ENCODE measurements at places on chromosomes 11 and 22.

GRCh38 chr11:101456812-101457211, 127.0 kb downstream of the TRPC6 start:
- DNase-seq, result no peak

DNA sequence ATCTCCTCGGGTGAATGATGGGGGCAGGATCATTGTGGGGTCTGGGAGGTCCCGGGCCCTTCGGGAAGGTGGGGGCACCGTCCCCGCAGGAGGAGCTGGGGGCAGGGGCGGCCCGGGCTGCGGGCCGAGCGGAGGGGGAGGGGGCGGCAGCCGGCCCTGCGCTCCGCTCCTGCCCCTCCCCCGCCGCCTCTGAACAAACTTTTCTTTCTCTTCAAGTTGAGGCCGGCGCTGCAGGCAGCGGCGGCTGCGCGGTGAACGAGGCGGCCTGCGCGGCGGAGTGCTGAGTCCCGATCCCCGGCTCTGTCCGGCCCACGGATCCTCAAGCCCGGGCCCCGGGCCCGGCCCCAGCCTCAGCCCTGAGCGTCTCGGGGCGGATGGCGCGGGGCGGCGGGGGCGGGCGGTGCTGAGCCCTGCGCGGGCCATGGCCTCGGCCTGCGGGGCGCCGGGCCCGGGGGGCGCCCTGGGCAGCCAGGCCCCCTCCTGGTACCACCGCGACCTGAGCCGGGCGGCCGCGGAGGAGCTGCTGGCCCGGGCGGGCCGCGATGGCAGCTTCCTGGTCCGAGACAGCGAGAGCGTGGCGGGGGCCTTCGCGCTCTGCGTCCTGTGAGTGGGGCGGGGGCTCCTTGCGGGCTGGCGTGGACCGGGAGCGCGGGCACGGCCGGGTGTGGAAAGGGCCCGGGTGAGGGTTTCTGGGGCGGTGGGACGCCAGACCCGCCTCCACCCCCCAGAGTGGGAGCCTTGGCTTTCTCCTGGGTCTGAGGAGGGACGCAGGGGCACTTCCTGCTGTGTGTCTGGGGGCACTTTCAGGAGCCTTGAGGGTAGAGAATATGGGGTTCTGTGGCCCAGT, at the start of gene INPPL1:
Gene INPPL1 (plus strand): TSS at position 204 of the 847 bp plus-strand sequence. CDS start 218 bp downstream, at position 422.
- DNase-seq, result no peak

GRCh38 chr22:25360891-25361645, 141.6 kb downstream of the CRYBB2 start:
- no peak for DNase-seq

DNA sequence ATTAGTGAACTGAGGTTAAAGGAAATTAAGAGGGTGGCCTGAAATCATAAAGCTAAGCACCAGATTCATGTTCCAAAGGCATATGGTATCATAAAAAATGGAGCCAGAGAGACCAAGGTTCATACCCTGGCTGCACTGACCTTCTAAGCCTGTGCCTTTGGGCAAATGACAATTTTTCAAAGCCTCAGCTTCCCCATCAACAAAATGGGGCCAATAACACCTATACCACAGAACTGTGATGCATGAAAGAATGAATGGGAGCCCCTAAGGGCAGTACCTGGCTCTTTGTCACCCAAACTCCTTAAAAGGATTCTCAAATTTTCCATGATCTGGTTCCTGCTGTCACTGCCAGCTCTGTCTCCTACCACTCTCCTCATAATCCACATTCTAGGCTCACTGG, 72.5 kb downstream of the RAB30 start:
- DNase-seq, result no peak

GRCh38 chr11:15093432-15093831, 20.0 kb downstream of the CALCB start:
- no peak for DNase-seq

DNA sequence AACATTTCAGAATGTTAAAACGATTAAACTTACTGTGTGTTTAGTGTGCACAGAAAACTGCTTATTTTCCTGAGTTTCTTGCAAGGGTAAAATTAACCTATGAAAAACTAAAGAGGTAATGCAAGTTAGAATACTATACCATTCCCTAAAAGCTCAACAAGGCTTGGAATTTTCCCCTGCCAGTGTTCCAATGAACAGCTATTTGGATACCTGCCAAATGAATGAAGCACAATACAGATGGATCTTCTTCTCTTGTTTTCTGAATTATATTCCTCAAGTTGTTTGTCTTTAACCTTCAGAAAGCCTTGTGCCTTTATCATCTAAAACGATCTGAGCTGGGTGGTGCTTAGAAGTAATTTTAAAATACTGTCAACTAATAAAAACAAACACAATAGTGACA, 204.5 kb downstream of the LRRC4C start:
- no peak for DNase-seq

GRCh38 chr22:27776650-27776958, 25.0 kb downstream of the MN1 start:
- no peak for DNase-seq

DNA sequence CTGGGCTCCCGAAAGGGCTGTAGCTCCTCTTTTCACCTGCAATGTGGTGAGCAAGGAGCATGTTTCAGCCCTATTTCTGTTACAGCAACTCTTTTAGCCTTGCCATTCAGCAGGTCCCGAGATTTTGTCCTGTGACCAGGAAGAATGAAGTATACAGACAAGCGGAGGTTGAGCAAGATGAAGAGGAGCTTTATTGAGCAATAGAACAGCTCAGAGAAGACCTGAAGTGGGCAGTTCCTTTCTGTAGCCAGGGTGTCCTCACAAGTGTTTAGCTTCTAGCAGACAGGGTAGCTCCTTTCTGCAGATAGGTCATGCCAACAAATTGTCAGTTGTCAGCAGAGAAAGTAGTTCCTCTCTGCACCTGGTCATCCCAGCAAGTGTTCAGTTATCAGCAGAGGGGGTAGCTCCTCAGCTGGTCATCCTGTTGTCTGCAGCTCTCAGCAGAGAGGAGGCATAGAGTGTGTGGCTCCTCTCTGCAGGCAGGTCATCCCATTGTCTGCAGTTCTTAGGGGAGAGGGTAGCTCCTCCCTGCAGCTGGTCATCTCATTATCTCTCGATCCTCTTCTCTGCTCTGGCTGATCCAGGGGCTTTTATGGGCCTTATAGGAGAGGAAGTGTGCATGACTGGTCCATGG, 5.4 kb upstream of the OR56A4 start:
- DNase-seq, result no peak

GRCh38 chr11:102263379-102264003, 53.8 kb upstream of the BIRC3 start:
- DNase-seq, result no peak

GRCh38 chr11:11636671-11637070, 14.9 kb upstream of the GALNT18 start:
- DNase-seq, result no peak

GRCh38 chr11:63375434-63375833, 5.8 kb downstream of the SLC22A9 start:
- DNase-seq, result no peak

DNA sequence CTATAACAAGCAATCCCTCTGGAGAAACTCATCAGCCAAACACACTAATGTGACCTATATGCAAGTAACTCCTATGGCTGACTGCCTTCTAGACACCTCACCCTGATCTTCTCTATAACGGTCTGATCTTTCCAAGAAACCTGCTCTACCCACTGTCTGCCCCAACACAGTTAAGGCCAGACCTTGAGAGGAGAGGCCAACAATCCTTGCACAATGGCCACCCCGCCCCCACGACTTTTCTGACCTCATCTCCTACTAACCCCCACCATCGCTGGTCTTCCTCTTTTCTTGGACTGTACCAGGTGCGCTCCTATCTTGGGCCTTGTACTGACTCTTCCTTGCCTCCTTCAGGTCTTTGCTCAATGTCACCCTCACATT, 12.5 kb downstream of the HIRA start:
- DNase-seq, result no peak

DNA sequence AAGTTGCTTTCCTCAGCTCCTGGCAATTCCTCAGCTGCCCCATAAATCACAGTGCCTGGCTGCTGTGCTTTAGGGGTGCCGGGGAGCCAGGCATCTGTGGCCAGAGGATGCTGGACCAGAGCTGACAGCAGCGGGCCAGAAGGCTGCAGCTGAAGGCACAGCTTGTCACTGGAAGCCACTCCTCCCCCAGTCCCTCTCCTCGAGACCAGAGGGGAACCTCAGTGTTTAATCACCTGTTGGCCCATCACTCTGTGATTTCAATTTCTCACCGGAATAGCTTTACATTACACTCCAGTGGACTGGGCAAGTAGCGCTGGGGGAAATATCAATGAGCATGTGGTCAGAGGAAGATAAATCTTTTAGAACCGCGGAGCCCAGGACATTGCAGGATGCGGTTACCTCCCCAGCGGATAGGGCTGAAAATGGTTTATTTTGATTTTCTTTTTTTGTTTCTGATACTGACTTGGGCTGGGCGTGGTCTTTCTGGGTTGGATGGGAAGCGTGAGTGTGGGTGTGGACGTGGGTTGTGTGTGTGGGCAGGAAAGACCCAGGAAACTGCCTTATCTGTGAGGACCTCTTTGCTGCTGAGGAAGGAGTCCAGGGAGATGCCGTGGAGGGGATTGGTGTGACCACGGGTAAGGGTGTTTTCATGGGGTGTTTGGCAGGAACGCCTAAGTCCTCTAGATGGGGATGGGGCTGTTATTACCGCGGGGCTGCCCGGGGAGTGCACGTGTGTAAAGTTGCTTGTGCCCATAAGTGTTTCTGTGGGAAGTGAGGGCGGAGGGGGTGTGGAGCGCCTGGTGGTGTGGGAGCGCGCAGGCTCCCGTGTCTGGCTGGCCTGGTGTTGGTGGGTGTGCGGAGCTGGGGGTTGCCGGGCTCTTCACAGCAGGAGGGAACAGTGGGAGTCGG, 4.0 kb downstream of the DAGLA start:
- DNase-seq, result no peak

- DNase-seq, result no peak
These were observed 150.5 kb downstream of the FEZ1 start for GRCh38 chr11:125345421-125346178.

GRCh38 chr11:32331792-32332191, 103.5 kb downstream of the WT1 start:
- no peak for DNase-seq

GRCh38 chr11:2113776-2114175, 25.4 kb downstream of the IGF2 start:
- DNase-seq, result no peak

- DNase-seq, result no peak
These were observed 3.2 kb upstream of the GAB2 start for GRCh38 chr11:78420796-78421209.

GRCh38 chr22:44797181-44797725, 44.9 kb downstream of the ARHGAP8 start:
- DNase-seq, result no peak

GRCh38 chr11:132901638-132902471, 630.4 kb downstream of the OPCML start:
- DNase-seq, result no peak

DNA sequence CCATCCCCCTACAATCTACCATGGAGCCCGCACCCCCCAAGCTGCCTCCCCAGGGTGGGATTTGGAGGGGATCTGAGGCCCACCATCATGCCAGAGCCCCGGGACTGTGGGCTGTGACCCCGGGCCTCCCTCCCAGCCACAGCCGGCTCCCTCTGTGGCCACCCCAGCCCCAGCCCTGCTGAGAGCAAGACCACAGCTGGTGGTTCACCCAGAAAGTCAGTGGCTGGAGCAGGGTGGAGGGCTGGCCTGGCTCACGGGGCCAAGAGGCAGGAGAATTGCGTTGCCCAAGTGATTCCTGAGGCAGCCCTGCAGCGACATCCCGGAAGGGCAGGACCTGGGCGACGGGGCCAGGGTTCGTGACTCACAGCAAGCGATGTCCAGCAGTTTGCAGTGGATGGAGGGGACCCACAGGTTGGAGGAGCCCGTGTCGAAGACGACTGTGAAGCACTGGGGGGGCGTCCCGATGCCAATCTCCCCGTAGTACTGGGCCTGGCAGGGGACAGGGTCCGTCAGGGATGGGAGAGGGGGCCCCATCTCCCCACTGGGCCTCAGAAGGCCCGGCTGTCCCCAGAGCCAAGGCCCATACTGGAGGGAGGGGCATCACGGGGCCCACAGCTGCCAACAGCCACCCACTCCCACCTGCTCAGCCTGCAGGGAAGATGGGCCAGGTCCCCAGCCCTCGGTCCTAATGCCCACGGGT, 4.4 kb downstream of the CTSD start:
- no peak for DNase-seq

DNA sequence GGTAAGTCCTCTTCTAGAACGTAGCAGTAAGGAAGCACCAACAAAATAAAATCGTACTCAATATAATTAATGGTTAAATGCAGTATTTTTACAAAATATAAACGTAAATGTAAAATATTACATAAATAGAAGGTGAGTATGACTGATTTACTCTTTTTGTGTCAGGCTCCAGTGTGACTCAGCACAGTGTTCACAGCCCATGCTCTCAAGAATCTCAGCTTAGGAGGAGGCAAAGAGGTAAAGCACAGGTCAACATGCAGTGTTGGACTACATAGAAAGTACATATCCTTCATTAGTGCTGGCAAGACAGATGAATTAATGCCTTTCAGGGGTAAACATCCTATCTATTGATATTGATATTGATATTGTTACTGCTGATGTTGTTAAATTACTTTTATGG, 2050.6 kb upstream of the RAG2 start:
- no peak for DNase-seq

- no peak for DNase-seq
These were observed 4.6 kb downstream of the PRR5L start for GRCh38 chr11:36300650-36301049.

DNA sequence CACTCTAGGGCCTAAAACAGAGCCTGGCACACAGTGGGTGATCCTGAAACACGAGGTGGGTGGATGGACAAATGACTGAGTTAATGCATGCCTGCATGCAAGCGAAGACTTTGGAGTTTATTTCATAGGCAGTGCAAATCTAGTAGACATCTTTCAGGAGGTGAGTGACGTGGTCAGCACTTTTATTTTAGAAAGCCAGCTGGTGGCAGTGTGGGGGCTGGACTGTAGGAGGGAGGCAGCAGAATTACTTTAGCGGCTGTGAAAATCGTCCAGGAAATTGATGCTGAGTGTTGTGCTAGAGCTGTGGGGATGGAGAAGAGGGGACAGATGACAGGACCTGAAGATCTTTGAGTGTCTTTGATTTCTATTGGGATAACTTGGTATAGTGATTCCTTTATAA, 47.1 kb downstream of the BMAL1 start:
- no peak for DNase-seq

GRCh38 chr11:57095417-57095816, 86.3 kb upstream of the LRRC55 start:
- DNase-seq, result no peak

Measured in H1 (cell line).